ENCODE measurements at places on chromosomes 11 and 22.

DNA sequence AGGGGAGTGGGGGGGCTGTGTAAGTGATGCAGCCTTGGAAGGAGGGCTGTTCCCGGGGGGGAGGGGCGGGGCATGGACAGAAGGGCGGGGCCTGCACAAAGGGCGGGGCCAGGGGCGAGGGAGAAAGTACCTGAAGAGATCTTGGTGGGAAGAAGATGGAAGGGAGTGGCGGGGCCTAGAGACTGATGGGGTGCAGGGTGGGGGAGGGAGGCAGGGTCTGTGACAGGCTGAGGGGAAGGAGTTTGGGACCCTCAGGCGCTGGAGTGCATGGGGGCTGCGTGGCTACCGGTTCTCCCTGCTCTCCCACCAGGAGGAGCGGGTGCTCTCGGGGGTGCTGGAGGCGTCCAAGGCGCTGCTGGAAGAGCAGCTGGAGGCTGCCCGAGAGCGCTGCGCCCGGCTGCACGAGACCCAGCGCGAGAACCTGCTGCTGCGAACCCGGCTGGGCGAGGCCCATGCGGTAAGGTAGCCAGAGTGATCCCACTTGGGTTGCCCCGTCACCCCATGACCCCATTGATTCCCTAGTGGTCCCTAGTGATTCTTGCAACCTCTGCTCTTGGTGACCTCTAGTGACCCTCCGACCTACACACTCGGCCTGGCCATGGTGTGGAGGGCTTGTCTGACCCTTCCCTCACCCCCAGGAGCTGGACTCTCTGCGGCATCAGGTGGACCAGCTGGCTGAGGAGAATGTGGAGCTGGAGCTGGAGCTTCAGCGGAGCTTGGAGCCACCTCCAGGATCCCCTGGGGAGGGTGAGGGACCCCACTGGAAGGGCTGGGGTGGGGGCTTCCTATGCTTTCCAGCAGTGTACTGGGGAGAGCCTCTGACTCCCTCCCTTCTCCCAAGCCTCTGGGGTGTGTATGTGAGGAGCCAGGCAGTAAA lies 3.1 kb downstream of the CCDC88B start:
- no peak for DNase-seq

DNA sequence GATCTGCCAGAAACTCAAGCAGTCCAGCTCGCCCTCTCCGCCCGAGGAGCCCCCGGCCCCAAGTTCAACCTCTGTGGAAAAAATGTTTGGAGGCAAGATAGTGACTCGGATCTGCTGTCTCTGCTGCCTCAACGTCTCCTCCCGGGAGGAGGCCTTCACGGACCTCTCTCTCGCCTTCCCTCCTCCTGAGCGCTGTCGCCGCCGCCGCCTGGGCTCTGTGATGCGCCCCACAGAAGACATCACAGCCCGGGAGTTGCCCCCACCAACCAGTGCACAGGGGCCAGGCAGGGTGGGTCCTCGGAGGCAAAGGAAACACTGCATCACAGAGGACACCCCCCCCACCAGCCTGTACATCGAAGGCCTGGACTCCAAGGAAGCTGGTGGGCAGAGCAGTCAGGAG lies 20.8 kb downstream of the USP35 start:
- DNase-seq: no peak

DNA sequence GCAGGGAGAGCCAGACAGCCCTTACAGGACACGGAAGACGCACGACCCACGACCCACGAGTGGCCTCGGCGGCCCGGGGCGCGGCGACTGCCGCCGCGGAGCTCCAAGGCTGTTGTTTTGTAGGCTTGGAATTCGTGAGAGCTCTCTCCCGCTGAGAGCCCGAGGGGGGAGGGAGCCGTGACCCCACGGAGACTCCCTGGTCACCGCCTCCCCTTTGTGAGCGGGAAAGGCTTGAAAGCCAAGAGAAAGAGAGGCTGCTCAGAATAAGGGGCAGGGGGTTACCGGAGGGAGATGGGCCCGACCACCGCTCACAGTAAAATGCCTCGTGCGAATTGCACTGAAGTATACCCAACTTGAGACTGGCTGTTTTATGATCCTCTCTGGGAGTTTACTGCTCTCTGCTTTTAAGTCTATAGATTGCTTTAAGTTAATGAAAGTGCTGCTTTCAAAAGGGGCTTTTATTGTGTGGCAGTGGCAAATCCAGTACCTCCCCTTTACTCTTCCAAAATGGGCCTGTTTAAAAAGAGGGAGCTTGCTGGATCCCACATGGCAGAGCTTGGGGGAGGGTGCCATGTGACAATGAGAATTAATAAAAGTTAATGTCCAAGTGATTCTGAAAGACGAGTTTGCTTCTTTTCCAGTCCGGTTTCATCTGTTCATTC lies 2.9 kb downstream of the PKNOX2 start:
- no peak for DNase-seq

DNA sequence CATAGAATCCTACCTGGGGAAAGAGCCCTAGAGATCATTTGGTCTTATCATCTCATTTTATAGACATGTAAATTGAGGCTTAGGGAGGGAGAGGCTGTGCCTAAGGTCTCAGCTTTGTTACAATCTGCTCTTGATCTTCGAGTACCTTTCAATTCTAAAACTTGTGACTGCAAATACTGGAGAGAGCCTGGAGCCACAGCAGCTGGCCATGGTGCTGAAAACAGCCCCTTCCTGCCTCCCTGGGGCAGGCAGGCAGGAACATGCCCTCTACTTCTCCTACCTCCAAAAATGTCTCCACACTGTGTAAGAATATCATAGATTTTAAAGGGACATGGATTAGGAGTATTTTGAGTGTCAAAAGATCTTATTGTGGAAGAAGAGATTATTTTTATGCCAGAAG lies 52.2 kb downstream of the C22orf42 start:
- DNase-seq: no peak

- no peak for DNase-seq
Observed at GRCh38 chr11:101442936-101443521, 140.8 kb downstream of the TRPC6 start.

GRCh38 chr11:15890031-15890713 lies 466.2 kb downstream of the SOX6 start:
- DNase-seq: no peak
